Coronary artery (tissue), 2 donors: ENCODE measurements at places on chromosomes 1 and 21.

GRCh38 chr1:170354690-170355089 lies 177.3 kb upstream of the GORAB start:
- no peak for DNase-seq

GRCh38 chr1:181630398-181630797 lies 147.1 kb downstream of the CACNA1E start:
- no peak for DNase-seq

- no peak for DNase-seq
These were observed 15.0 kb upstream of the ZZZ3 start for GRCh38 chr1:77697441-77697840.

DNA sequence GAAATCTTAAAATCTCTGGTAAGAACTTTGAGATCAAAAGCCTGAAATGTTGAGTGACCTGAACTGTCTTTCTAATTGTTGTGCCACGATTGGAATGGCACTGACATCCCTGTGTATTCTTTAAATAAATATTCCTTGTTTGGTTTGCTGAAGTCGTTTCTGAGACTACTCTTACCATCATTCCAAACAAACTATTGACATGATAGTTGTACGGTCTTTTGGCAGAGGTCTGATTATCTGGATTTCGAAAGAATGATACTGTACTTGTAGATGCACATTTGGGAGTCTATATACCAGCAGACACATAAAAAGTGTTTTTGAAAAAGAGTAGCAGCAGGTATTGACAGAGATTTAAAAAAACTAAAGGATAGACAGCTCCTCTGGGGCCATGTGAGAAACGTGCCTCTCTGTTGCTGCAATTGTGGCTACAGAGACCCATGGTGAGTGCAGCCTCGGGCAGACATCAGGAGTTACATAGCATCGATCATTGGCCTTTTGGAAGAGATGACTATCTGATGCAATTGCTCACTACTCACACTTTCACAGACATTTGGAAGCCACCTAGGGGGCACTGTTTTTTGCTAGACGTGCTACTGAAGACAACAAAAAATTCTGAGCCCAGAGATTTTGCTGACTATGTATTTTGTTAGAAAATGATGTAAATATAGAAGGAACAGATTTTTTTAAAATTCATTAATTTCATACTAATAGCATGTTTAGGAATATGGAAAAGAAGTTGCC lies 464.5 kb downstream of the KCNT2 start:
- no peak for DNase-seq

DNA sequence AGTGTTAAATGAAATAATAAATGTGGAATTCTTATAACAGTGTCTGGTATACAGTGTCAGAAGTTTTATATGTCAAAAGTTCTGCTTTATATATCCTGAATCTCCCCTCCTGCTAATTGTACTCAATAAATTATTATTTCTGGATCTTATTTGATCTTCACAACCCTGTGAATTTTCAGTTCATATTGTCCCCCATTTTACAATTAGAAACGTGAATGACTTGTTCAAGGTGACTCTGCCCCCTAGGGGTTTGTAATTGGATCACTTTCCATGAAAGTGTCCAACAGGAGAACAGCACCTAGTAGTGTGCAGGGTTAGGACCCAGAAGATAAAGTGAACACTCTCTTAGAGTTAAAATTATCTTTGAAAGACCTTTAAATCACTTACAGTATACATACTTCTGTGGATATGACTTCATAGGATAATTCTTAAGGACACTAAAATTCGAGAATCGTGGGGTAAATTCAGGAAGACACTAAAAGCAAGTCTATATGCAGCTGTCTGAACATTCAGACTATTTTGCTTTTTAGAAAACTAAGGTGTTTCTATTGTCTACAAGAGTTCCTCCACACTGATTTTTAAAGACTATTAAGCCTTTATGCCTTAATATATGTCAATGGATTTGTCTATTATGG lies 4.5 kb upstream of the DDR2 start:
- DNase-seq = no peak

GRCh38 chr1:156284757-156285156 lies 632 bp downstream of the TMEM79 start:
- DNase-seq = no peak

DNA sequence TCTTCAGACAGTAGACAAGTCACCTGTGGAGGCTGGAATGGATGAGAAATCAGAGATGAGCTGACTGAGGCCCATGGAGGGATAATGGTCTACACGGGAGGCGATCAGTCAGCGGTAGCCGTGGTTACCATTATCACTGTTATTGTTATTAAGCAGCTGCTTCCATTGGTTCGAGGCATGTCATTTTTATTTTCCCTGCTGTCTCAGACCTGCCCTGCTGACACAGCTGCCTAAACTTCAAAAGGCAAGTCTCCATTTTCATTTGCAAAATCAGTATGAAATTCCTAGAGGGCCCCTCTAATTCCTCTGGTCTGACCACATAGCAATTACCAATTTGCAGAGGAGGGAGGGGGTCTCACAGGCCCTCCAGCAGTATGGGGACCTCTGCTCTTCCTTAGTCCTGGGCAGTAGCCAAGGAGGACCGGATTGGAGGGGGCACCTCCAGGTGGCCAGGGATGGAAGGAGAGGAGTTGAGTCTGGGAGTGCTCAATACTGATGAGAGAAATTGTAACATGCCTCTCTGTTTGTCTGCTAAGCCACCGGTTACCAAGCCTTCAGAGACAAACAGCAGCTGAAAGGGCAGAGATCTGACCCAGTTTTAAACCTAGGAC lies 184.2 kb downstream of the TRABD2B start:
- no peak for DNase-seq

- no peak for DNase-seq
These were observed 48.1 kb downstream of the PCNT start for GRCh38 chr21:46372014-46372485.

- DNase-seq = no peak
These were observed 10.8 kb upstream of the ANGPTL7 start for GRCh38 chr1:11178021-11179015.

- DNase-seq = no peak
These were observed 89.8 kb downstream of the AJAP1 start for GRCh38 chr1:4743978-4744750.

DNA sequence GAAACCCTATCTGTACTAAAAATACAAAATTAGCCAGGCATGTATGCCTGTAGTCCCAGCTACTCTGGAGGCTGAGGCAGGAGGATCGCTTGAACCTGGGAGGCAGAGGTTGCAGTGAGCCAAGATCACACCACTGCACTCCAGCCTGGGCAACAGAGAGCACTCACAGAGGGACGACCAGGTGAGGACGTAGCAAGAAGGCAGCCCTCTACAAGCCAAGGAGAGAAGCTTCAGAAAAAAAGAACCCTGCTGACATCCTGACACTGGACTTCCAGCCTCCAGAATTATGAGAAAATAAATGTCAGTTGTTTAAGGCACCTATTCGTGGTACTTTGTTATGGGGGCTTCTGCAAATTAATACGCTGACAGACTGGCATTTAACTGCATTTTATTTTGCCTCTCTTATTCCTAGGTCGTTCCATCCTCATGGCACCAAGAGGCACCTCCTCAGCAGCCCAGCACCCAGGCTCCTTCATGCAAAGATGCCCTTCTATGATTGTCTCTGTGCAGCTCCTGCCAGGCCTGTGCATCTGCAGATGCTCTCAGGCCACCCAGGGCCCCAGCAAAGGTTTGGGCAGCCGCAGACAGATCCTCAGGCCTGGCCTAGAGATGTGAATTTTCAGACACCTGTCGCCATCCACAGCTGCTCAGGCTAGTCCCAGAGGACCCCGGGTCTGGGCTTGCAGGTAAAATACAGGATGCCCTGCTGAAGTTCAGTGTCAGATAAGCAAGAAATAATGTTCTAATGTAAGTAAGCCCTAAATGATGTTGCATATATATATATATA lies 86.0 kb upstream of the COX20 start:
- no peak for DNase-seq

- no peak for DNase-seq
These were observed 142.8 kb downstream of the ETS2 start for GRCh38 chr21:38948377-38949069.

DNA sequence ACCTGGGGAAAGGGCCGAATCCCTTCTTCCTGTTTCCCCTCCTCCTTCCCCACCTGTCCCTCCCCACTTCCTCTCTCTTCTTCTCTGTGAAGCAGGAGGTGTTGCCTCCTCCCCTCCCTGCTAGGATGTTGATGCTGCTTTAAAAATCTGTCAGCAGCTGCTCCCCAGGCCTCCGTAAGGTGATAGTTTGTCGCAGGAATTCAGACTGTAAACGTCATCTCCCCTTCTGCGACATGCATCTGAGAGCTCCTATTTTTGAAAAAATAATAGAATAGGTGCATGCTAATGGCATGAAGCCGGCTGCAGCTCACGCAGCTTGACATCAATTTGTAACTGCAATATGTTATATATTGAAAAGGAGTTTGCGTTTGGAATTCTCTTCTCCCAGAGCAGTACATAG lies 70.1 kb downstream of the KAZN start:
- no peak for DNase-seq

DNA sequence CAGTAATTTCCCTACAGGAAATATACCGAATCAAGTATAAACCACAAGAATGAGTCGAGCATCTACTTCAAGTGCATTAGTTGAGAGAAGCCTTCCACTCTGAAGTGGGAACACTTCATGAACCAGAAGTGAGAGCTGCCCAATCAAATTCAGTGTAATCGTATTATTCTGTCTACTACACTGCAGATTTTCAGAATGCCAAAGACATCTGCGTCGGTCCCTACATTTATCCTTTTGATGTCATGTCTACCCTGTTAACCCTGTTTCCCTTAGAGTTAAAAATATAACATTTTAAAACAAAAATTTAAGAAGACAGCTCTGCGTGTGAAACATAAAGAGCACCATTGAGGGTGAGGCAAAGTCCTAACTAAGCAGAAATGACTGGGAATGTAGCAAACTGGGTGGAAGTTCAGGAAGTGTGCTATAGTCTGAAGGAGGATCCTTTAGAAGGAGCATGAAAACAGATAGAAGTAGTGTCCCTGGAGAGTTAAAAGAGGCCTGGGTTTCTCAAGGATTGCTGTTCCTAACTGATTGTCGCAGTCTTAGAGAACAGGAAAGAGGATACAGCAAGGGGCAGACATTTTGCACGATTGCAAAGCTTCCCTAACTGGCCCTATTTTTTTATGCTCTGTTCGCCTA lies 291.2 kb downstream of the PTPRC start:
- DNase-seq = no peak

DNA sequence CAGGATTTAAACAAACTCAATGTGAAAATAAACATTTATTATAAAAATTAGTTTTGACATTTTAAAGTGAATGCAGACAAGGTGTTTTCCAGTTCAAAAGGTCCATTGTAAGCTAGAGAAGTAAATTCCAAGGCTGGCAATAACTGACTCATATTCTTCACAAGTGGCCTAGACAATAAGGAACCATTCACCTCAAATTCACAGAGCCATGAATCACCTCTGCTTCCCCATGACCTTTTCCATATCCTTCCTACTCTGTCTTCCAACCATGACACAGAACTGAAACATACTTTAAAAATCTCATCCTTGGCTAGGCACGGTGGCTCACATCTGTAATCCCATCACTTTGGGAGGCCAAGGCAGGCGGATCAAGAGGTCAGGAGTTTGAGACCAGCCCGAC lies 24.8 kb downstream of the F11R start:
- no peak for DNase-seq

DNA sequence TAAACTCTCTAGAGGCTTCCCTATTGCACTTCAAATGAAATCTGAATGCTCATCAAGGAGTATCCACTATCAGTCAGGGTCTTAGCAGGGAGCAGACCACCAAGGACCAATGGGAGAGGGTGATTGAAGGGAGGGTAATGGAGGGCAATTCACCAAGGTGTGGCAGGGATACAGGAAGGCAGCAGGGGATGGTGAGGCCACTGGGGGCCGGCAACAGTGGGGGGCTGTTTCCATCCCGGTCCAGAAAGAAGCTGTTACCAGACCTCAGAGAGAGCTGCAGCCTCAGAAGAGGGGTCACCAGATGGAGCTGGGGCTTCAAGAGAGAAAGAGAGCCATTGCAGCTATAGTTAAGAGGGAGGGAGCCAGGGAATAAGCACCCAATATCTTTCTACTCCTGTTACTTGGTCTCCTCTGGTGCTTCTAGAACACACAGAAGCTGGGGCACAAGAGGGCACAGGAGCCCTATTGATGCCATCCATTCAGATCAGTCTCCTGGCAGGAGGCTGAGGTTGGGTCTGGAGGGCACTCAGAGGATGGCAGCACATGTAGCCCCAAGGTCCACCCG lies 417.6 kb downstream of the PTPRU start:
- DNase-seq = no peak

- DNase-seq = no peak
These were observed 41.7 kb downstream of the HUNK start for GRCh38 chr21:31914472-31914871.

GRCh38 chr1:169809370-169810095 lies 14.8 kb upstream of the METTL18 start:
- DNase-seq = no peak

- no peak for DNase-seq
These were observed 6.4 kb upstream of the CDK11B start for GRCh38 chr1:1664941-1665814.

GRCh38 chr1:245843101-245843500 lies 664.0 kb downstream of the SMYD3 start:
- DNase-seq = no peak

DNA sequence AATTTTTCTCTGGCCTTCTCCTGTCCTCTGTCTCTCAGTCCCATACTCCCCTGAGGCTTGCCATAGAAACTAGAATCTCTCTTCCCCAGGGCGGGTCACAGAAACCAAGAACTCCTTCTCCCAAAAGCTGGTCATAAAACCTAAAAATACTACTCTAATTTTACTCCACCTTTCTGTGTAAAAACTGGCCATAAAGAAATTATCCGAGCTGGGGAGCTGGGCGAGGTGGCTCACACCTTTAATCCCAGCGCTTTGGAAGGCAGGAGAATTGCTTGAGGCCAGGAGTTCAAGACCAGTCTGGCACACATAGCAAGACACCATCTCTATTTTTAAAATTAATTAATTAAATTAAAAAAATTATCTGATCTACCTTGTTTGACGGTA lies 3.0 kb downstream of the ALG14 start:
- DNase-seq = no peak

GRCh38 chr1:30323841-30324240 lies 399.5 kb downstream of the MATN1 start:
- DNase-seq = peak; percentile 56

DNA sequence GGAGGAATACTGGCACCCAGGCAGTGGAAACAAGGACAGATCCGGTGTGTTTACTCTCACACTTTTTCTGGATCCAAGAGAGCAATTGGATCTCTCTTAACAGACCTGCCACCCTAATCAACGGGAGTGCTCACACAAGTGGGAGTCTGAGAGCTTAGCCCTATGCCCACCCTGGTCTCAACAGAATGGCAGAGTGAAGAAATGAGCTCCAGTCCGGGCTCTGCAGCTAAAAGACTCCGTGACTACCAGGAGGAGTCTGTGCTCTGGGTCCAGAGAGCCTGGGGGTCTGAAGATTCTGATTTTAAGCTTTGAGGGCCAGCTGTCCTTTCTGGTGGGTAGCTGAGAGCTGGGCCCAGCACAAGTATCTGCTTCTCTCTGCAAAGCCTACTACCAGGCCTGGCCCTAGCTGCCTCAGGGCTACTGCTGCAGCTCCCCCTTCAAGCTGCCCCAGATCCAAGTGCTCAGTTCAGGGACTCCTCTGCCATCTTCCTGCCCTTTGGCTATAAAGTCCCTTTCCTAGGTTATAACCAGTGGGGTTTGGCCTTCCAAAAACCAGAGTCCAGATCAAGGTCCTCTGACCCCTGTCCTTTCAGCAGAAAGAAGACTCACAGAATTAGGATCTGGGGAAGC lies 3.9 kb downstream of the S100A9 start:
- peak; percentile 29 for DNase-seq

GRCh38 chr1:38027201-38028104 lies 14.9 kb downstream of the UTP11 start:
- DNase-seq = no peak
